Activated CD4-positive, alpha-beta T cell treated with anti-CD3 and anti-CD28 coated beads, Interleukin-2, amount 10 ng/mL, durations not matched to agents 24 days and 14 days (primary cell): ENCODE measurements at places on chromosomes 3 and 15. TPM values are rescaled to one million over a fixed set of nuclear protein-coding genes. Genes with fewer than 3 reads are reported as not detected.

DNA sequence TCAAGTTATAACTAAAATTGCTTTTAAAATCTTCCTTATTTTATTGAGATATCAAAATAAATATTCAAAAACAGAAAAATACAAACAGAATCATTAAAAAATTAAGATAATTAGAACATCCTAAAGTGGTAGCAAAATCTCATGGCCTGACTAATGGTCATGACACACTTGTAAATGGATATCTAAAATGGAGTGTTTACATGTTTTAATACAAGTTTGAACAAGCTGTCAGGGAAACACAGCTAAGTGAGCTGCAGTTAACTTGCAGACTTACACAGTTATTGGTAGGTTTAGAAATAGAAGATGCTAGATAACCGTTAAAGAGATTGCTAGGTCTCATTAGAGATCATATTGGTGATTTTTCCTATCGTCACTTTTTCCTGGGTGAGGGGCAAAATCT lies 242.3 kb downstream of the LPP start:
- DNase-seq = no peak
- no peak overlapping the region for H3K27ac ChIP-seq
- H3K4me3 ChIP-seq = no peak overlapping the region
- no peaks in the 10 kb centered on the region for H3K27me3 ChIP-seq
- H3K36me3 ChIP-seq = peaks cover 7% of the 10 kb centered on the region

- H3K36me3 ChIP-seq = no peaks in the 10 kb centered on the region
- no peaks in the 10 kb centered on the region for H3K4me1 ChIP-seq
- DNase-seq = no peak
- no peaks in the 10 kb centered on the region for H3K27me3 ChIP-seq
Measured at GRCh38 chr3:116579840-116580239, 129.7 kb upstream of the TUSC7 start.

DNA sequence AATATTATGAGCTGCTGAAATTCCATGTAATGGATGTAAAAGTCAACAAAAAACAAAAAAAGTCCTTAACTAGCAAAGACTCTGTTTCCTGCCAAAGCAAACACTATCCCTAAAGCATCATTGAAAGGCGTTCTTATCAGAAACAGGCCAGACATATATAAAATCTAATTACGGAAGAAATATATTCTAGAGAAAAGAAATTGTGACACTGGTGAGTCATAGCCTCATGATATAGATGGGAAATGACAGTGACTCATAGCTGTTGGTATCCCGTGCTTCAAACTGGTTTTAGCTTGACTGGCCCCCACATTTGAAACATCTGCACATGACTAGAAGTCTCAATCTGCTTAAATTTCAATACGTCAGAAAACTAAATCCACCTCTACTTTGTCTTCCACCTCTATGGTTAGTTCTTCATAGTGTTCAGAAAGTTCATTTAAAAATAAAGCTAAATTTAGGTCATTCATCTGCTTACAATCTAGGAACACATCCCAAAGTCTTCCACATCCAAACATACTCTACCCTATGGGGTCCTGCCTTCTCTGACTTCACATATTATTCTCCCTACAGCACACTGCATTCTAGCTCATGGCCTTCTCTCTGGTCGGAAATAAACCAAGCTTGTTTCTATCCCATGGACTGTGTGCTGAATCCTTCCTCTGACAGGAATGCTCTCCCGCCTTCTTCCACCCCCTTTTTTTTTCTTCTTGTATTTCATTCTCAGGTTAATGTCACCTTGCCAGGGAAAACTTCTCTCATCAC lies 456.3 kb upstream of the ARRDC4 start:
- no peaks in the 10 kb centered on the region for H3K27me3 ChIP-seq
- no peaks in the 10 kb centered on the region for H3K36me3 ChIP-seq
- H3K4me1 ChIP-seq = no peaks in the 10 kb centered on the region
- no peak for DNase-seq
- no peak overlapping the region for H3K27ac ChIP-seq
- no peak overlapping the region for H3K4me3 ChIP-seq

DNA sequence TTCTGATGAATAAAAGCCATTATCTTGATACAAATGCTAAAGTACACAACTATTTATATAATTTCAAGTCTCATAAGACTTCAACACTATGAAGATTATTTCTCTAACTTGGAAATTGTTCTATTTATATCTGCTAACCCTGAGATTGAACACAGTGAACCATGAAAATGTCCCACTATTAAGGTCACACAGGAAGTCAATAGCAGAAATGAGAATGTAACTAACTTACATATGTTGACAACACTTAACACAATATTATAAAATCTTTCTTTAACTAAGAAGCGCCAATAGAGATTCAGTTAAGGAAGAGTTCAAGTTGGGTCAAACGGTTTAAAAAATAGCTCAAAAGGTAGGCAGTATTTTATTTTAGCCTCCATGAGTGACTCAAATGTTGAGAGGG lies 551.8 kb upstream of the CBLB start:
- no peak for DNase-seq
- peaks cover 28% of the 10 kb centered on the region for H3K4me1 ChIP-seq
- peaks cover 13% of the 10 kb centered on the region for H3K36me3 ChIP-seq
- no peaks in the 10 kb centered on the region for H3K27me3 ChIP-seq
- no peak overlapping the region for H3K4me3 ChIP-seq

GRCh38 chr3:197398286-197398878 lies 100.0 kb upstream of the DLG1 start:
- peak overlapping the region; percentile 31 for H3K27ac ChIP-seq
- H3K27me3 ChIP-seq = no peaks in the 10 kb centered on the region
- peaks cover 27% of the 10 kb centered on the region for H3K4me1 ChIP-seq
- no peaks in the 10 kb centered on the region for H3K36me3 ChIP-seq
- DNase-seq = no peak

The CORO2B gene
- total RNA-seq = 0.09 and 0.16 TPM in 2 replicates

GRCh38 chr15:71679223-71679792 lies 131.0 kb upstream of the NR2E3 start:
- H3K4me3 ChIP-seq = no peak overlapping the region
- peak; percentile 48 for DNase-seq
- H3K27ac ChIP-seq = no peak overlapping the region
- peaks cover 25% of the 10 kb centered on the region for H3K4me1 ChIP-seq
- peaks cover 5% of the 10 kb centered on the region for H3K27me3 ChIP-seq

DNA sequence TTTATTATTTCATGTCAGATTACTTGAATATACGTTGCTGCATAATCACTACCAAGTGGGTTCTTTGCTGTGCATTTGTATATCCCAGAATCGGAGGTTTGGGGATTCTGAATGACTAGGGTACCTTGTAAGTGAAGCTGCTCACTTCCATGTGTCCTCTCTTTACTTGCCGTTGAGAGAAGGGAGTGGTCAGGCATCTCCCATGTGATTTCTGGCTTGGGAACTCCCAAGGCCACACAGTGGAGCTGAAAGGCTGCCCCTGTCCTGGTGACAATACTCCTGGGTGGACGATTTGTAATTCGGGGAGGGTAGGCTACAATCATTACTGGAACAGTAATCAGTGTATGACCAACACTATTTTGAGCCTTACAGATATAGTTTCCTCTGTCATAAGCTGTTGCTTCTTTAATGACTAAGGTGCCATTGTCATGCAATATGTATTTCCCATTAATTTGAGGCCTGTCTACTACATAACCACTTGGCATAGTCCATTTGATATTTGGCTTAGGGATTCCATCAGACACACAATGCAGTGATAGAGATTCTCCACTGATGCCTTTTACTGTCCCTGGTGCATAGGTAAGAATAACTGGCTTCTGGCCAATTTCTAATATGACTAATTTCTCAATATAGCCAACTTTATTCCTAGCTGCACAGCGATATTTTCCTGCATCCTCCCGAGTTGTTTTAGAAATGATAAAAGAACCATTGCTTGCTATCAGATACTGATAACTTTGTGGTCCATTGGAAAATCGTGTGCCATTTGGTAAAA lies 24.0 kb downstream of the IGSF10 start:
- no peak overlapping the region for H3K4me3 ChIP-seq
- no peaks in the 10 kb centered on the region for H3K4me1 ChIP-seq
- no peaks in the 10 kb centered on the region for H3K36me3 ChIP-seq
- peaks cover 6% of the 10 kb centered on the region for H3K27me3 ChIP-seq

GRCh38 chr15:74443100-74443909 lies 9.5 kb upstream of the SEMA7A start:
- peaks cover 19% of the 10 kb centered on the region for H3K4me1 ChIP-seq
- H3K27ac ChIP-seq = no peak overlapping the region
- H3K36me3 ChIP-seq = peaks cover 14% of the 10 kb centered on the region
- no peaks in the 10 kb centered on the region for H3K27me3 ChIP-seq
- DNase-seq = no peak

- no peak overlapping the region for H3K4me3 ChIP-seq
- H3K4me1 ChIP-seq = peaks cover 12% of the 10 kb centered on the region
- H3K27me3 ChIP-seq = peaks cover 57% of the 10 kb centered on the region
- no peaks in the 10 kb centered on the region for H3K36me3 ChIP-seq
Measured at GRCh38 chr3:184562878-184563560, 1.4 kb downstream of the EPHB3 start.

DNA sequence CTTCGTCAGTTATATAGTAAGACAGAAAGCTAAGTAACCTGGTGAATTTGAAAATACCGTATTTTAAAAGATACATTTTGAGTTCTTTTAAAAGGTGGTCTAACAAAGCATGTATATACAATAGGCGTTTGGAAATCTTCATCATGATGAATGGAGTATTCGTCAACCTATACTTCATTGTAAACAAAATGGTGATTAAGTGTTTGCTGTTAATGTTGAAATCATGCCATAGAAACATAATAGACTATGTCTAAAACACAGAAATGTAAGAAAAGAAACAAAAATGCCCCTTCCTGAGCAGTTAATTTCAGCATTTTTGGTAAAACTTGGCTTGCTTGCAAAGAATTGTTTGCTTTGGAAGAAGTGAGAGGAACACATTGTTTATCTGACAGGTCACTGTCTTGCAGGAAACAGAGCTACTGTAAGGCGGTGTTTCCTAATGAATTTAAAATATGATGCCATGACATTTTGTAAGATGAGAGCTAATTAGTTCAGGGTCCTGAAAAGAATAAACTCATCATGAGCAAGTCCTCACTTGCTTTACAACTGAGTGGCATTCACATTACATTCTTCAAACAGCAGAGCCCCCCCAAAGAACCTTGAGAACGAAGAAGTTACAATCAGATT lies 126.7 kb downstream of the SERPINI1 start:
- H3K27me3 ChIP-seq = no peaks in the 10 kb centered on the region
- no peak for DNase-seq
- H3K36me3 ChIP-seq = no peaks in the 10 kb centered on the region

- peaks cover 11% of the 10 kb centered on the region for H3K4me1 ChIP-seq
- H3K27me3 ChIP-seq = peaks cover 1% of the 10 kb centered on the region
- no peak overlapping the region for H3K27ac ChIP-seq
- no peak for DNase-seq
- H3K4me3 ChIP-seq = no peak overlapping the region
Measured at GRCh38 chr3:127834771-127835170, 12.5 kb upstream of the MGLL start.

The SAMMSON gene
- not detected in 2 replicates for total RNA-seq

The TEX55 gene
- total RNA-seq = not detected in 2 replicates

The MINAR1 gene
- 0.64 and 0.65 TPM in 2 replicates for total RNA-seq

DNA sequence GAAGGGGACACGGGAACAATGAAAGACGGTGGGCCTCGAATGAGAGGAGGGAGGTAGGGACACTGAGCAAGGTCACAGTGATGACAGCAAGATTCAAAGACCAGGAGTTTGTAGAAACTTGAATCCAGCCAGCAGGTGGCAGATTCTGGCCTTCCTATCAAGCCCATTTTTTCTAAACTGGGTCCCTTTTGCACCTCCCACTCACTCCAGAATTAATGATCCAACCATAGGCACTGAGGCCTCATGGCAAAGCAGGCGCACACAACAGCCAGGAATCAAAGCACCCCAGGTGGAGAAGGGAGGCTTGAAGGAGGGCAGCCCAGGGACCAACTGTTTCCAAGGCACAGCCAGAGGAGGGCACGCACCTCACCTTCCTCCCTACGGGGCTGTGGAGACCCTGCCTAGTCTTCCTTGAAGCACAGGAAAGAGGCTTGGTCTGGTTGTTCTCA lies 90.2 kb downstream of the ANP32A start:
- H3K4me1 ChIP-seq = peaks cover 4% of the 10 kb centered on the region
- H3K36me3 ChIP-seq = no peaks in the 10 kb centered on the region
- H3K4me3 ChIP-seq = no peak overlapping the region
- DNase-seq = peak; percentile 66
- no peak overlapping the region for H3K27ac ChIP-seq
- H3K27me3 ChIP-seq = peaks cover 8% of the 10 kb centered on the region

The BCHE gene
- total RNA-seq = not detected in 2 replicates

- H3K4me1 ChIP-seq = peaks cover 6% of the 10 kb centered on the region
- no peaks in the 10 kb centered on the region for H3K27me3 ChIP-seq
- no peak for DNase-seq
- no peak overlapping the region for H3K4me3 ChIP-seq
- no peak overlapping the region for H3K27ac ChIP-seq
Measured at GRCh38 chr3:59335338-59335737, 285.5 kb upstream of the CFAP20DC start.

DNA sequence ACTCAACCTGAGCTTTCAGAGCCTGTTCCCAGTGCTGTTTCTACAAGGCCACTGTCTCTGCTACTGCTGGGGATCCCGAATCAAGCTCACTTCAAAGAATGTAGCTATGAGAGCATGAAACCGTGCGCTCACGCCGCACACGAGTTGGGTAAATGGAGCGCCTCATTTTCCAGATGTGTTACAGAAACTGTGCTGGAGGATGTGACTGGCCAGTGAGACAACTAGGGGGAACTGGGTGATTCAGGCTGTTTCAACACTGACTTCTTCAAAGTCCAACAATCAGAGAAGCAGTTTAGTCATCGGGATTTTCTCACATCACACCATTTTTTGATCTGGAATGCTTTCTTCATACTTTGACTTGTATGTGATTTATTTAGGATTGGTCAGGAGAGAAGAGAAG lies 3.5 kb downstream of the ZNF710 start:
- H3K36me3 ChIP-seq = peaks cover 23% of the 10 kb centered on the region
- H3K27ac ChIP-seq = peak overlapping the region; percentile 61
- peaks cover 52% of the 10 kb centered on the region for H3K4me1 ChIP-seq
- peak overlapping the region; percentile 15 for H3K4me3 ChIP-seq
- DNase-seq = no peak

DNA sequence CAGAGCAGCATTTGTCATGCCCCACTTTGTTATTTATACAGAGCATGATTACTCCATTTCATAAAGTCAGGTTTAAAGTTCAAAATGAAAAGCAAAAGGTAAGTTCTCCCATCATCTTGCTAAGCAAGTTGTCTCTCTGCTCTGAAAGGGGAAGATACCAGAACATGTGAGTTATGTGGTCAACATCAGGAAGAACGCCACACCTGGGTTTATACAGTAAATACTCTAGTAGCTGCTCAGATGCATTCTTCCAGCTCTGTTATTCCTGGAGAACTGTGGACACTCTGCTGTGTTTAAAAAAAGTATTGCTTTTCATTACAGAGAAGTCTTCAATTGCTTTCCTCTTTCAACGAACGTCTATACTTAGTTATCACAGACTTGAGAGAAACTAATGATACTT lies 145.7 kb downstream of the PLCL2 start:
- H3K4me3 ChIP-seq = no peak overlapping the region
- DNase-seq = no peak
- peaks cover 64% of the 10 kb centered on the region for H3K4me1 ChIP-seq
- no peak overlapping the region for H3K27ac ChIP-seq
- H3K27me3 ChIP-seq = no peaks in the 10 kb centered on the region

The TNNC1 gene
- total RNA-seq = 1.2 and 1.5 TPM in 2 replicates

- no peaks in the 10 kb centered on the region for H3K4me1 ChIP-seq
- no peak overlapping the region for H3K4me3 ChIP-seq
- no peak for DNase-seq
- H3K27me3 ChIP-seq = peaks cover 17% of the 10 kb centered on the region
- no peaks in the 10 kb centered on the region for H3K36me3 ChIP-seq
Measured at GRCh38 chr15:44275150-44275830, 13.2 kb upstream of the GOLM2 start.

The TRH gene
- not detected in 2 replicates for total RNA-seq

The ACVR2B gene
- total RNA-seq = 12.2 and 12.6 TPM in 2 replicates
